ENCODE measurements at places on chromosomes 16 and 17.
A peak's percentile ranks its signal among the peaks of the same experiment; 100 is the strongest.

GRCh38 chr17:75738218-75738802 lies 17.1 kb downstream of the ITGB4 start:
- H3K27ac ChIP-seq: no peak overlapping the region
- no peaks in the 10 kb centered on the region for H3K4me1 ChIP-seq
- no peak overlapping the region for H3K4me3 ChIP-seq
- peaks cover 19% of the 10 kb centered on the region for H3K27me3 ChIP-seq
- no peak for DNase-seq

DNA sequence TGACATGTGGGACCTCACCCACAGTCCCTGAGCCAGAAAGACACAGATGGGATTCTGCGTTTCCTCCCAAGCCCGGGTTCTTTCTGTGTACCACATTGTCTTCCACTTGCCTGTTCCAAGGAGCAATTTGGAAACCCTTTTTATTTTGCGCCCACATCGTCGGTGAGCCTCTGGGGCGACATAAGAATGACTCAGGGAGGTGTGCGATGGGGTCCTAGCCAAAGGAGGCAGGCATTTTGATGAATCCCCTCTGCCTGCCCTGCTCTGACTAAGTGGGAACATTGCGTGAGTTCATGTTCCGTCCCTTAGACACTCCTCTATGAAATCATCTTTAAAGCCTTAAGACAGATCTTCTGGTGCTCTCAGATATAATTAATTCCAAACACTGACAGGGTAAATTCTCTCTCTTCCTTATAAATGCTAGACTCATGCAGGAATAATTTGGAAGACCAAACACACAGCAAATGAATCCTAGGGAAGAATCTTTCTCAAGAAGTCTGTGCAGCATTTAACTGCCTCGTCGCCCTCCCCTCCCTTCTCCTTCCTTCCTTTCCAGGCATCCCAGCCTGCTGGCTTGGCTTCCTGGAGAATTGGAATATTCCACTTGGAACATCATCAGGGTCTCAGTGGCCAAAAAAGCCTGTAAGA lies 52.7 kb upstream of the FOXF1 start:
- H3K4me3 ChIP-seq: no peak overlapping the region
- no peak for DNase-seq
- peaks cover 45% of the 10 kb centered on the region for H3K27me3 ChIP-seq
- H3K4me1 ChIP-seq: no peaks in the 10 kb centered on the region

DNA sequence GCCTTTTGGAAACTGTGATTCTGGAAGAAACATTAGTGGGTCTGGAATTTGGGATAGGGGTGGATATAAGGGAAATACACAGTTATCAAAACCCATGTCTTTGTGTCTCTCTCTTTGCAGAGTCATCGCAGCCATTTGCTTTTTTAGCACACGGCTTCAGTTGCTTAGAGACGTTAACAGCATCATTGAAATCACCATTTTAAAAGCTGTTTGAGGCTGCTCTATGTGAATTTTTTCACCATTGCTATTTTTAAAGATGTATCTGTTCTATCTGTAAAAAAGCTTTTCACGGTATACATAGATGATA lies 47.3 kb downstream of the OMG start:
- H3K36me3 ChIP-seq: peaks cover 15% of the 10 kb centered on the region
- DNase-seq: no peak
- no peaks in the 10 kb centered on the region for H3K4me1 ChIP-seq
- H3K27me3 ChIP-seq: no peaks in the 10 kb centered on the region

DNA sequence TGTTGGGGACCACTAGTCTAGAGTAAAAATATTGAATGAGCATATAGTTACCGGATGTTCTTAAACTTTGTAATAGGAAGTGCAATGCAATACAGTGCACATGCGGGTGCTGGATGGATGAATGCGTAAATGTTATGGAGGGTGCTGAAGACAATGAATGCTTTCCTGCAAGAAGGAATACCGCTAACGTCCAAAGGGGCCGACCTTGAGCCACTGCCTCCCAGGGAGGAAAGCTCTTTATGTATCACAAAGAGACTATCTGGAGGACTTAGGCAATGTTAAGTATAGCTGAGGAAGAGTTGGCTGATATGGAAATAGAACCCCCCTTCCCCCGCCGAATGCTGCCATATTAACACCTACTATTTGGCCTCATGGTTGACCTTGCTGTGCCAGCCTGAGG lies 27.5 kb upstream of the SHCBP1 start:
- no peak overlapping the region for H3K27ac ChIP-seq
- no peak overlapping the region for H3K4me3 ChIP-seq
- DNase-seq: no peak
- H3K36me3 ChIP-seq: no peaks in the 10 kb centered on the region
- no peaks in the 10 kb centered on the region for H3K4me1 ChIP-seq

- H3K4me1 ChIP-seq: no peaks in the 10 kb centered on the region
Observed at GRCh38 chr17:73205459-73205961, 12.7 kb downstream of the COG1 start.

DNA sequence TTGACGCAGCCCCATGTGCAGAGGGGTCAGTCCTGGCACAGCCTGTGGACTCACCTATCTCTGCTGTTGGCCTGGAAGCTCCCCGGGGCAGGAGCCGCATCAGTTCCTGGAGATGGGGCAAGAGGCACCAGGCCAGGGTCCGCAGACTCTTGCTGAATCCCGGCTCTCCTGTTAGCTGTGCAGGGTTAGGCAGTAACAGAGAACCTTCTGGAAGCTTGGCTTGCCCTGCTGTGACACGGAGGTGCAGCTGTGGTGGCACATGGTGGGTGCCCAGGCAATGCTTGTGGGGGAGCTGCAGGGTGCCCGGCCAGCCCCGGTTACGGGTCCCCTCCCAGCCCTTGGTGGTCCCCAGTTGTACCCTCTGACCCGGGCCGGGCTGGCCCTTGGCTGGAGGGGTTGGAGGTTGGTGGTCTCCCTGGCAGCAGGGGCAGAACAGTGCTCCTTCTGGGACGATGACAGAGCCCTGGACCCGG lies 26.0 kb upstream of the ZNF469 start:
- no peak for DNase-seq
- H3K4me3 ChIP-seq: no peak overlapping the region
- H3K36me3 ChIP-seq: no peaks in the 10 kb centered on the region
- H3K27me3 ChIP-seq: no peaks in the 10 kb centered on the region
- no peak overlapping the region for H3K27ac ChIP-seq

GRCh38 chr16:68658341-68658973 lies 13.3 kb downstream of the CDH3 start:
- no peaks in the 10 kb centered on the region for H3K36me3 ChIP-seq
- DNase-seq: no peak
- H3K27me3 ChIP-seq: no peaks in the 10 kb centered on the region
- H3K4me1 ChIP-seq: no peaks in the 10 kb centered on the region
- no peak overlapping the region for H3K27ac ChIP-seq
- no peak overlapping the region for H3K4me3 ChIP-seq

DNA sequence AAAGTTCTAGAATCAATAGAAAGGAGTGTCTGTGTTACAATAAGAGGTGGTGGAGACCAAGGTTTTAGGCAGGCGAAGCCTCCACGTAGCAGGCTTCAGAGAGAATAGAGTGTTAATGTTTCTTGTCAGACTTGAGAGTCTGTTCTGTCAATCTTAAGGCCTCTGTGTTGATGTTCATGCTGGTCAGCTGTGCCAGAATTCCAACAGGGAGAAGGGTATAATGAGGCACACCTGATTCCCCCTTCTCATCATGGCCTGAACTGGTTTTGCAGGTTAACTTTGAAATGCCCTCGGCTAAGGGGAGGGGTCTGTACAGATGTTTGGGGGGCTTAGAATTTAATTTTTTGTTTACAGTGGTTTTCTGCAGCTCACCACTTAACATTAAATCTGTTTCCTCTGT lies 46.0 kb downstream of the RNF112 start:
- H3K4me1 ChIP-seq: no peaks in the 10 kb centered on the region
- H3K4me3 ChIP-seq: no peak overlapping the region
- no peaks in the 10 kb centered on the region for H3K36me3 ChIP-seq
- no peak for DNase-seq

GRCh38 chr16:47829850-47830600 lies 325.8 kb downstream of the ABCC12 start:
- no peaks in the 10 kb centered on the region for H3K36me3 ChIP-seq
- no peaks in the 10 kb centered on the region for H3K4me1 ChIP-seq
- no peak overlapping the region for H3K27ac ChIP-seq
- no peak overlapping the region for H3K4me3 ChIP-seq
- H3K27me3 ChIP-seq: no peaks in the 10 kb centered on the region

GRCh38 chr17:45114117-45114932 lies 18.0 kb downstream of the PLCD3 start:
- no peak for DNase-seq
- H3K27ac ChIP-seq: peak overlapping the region; percentile 87
- no peak overlapping the region for H3K4me3 ChIP-seq
- no peaks in the 10 kb centered on the region for H3K27me3 ChIP-seq
- peaks cover 31% of the 10 kb centered on the region for H3K4me1 ChIP-seq
- H3K36me3 ChIP-seq: peaks cover 75% of the 10 kb centered on the region

- DNase-seq: no peak
- no peak overlapping the region for H3K4me3 ChIP-seq
- H3K36me3 ChIP-seq: peaks cover 23% of the 10 kb centered on the region
- H3K27ac ChIP-seq: no peak overlapping the region
Observed at GRCh38 chr17:41750862-41751261, 16.4 kb upstream of the HAP1 start.

GRCh38 chr16:87311387-87311786 lies 5.8 kb downstream of the C16orf95 start:
- no peaks in the 10 kb centered on the region for H3K36me3 ChIP-seq
- DNase-seq: no peak
- H3K4me3 ChIP-seq: no peak overlapping the region
- no peaks in the 10 kb centered on the region for H3K27me3 ChIP-seq
- no peaks in the 10 kb centered on the region for H3K4me1 ChIP-seq

GRCh38 chr17:61412143-61412859 lies 12.7 kb downstream of the TBX2 start:
- H3K27me3 ChIP-seq: no peaks in the 10 kb centered on the region
- peak overlapping the region; percentile 74 for H3K4me3 ChIP-seq
- DNase-seq: peak; percentile 70
- peaks cover 43% of the 10 kb centered on the region for H3K4me1 ChIP-seq
- peaks cover 12% of the 10 kb centered on the region for H3K36me3 ChIP-seq
- H3K27ac ChIP-seq: peak overlapping the region; percentile 98

GRCh38 chr16:81873843-81874752 lies 95.0 kb downstream of the PLCG2 start:
- H3K4me3 ChIP-seq: no peak overlapping the region
- H3K36me3 ChIP-seq: no peaks in the 10 kb centered on the region
- H3K27ac ChIP-seq: no peak overlapping the region
- H3K27me3 ChIP-seq: no peaks in the 10 kb centered on the region

DNA sequence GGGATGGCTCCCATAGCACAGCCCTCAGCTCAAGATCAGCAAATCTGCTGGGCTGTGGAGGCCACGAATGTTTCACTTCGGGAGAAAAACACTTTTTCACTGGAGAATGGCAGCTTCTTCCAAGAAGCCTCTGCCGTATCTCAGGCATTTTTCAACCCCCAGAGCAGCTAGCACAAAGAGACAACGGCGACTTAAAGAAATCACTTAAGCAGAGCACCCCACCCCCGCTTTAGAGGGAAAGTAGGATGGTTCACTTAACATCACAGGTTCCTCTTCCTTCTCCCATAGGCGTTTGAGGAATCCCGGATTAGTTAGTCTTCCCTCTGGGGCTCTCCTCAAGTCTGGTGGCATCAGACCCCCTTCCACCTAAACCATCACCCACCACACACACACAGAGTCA lies 27.6 kb downstream of the CYB561 start:
- H3K36me3 ChIP-seq: peaks cover 2% of the 10 kb centered on the region
- no peaks in the 10 kb centered on the region for H3K27me3 ChIP-seq
- DNase-seq: no peak
- H3K27ac ChIP-seq: no peak overlapping the region
- no peak overlapping the region for H3K4me3 ChIP-seq
- H3K4me1 ChIP-seq: no peaks in the 10 kb centered on the region

DNA sequence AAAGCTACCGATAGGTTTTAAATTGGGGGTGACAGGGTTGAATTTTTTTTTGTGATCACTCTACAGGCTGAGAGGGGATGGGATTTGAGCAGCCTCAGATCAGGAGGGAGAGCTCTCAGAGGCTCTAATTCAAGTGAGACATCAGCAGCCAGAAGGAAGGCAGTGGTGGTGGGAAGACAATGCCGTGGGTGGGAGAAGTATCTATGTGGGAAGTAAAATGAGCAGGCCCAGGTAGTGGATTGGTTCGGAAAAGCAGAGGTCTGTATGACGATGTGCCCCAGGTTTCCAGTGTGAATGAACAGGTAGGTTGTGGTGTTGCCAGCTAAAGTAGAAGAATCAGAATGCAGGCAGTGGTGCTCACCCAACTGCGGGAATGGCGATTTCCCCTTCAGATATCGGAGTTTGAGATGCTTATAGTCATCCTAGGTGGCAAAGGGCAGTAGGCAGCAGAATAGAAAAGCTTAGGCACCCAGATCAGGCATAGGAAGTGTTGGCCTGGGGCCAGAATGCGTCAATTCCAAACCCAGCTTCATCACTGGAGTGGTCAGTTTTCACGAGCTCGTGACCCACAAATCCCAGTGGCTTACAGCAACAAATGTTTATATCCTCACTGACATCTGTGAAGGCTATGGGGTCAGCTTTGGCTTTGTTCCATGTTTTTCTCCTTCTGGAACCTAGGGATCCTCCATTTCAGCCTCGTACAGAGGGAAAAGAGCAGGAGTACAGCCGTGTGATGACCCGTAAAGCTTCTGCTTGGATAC lies 24.0 kb downstream of the MEOX1 start:
- DNase-seq: no peak
- no peak overlapping the region for H3K4me3 ChIP-seq

- H3K4me3 ChIP-seq: no peak overlapping the region
- H3K27ac ChIP-seq: no peak overlapping the region
- H3K36me3 ChIP-seq: no peaks in the 10 kb centered on the region
- DNase-seq: no peak
Observed at GRCh38 chr17:14095631-14096030, 26.3 kb downstream of the COX10 start.

GRCh38 chr17:47889734-47890529 lies 6.1 kb upstream of the SP2 start:
- no peaks in the 10 kb centered on the region for H3K4me1 ChIP-seq
- no peaks in the 10 kb centered on the region for H3K27me3 ChIP-seq
- no peak overlapping the region for H3K4me3 ChIP-seq

DNA sequence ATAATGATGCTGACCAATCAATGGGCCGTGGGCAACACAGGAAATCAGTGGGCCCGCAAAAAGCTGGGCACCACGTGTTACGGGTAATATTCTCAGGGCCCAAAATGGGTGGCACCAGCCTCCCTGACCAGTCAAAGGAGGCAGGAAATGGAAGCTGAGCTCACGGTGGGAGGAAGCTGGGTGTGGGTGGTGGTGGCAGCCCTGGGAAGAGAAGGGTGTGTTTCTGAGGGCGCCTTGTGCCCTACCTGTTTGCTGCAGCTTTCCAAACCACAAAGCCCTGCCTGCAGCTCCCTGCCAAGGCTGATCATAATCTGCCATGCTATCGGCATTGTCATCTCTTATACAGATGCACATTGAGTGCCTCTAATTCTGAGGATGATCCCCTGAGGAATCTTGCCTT lies 457.9 kb downstream of the SLC39A11 start:
- H3K36me3 ChIP-seq: no peaks in the 10 kb centered on the region
- DNase-seq: no peak
- H3K4me3 ChIP-seq: no peak overlapping the region
- no peaks in the 10 kb centered on the region for H3K27me3 ChIP-seq

GRCh38 chr16:4372578-4373355 lies 1.1 kb downstream of the VASN start:
- peaks cover 65% of the 10 kb centered on the region for H3K4me1 ChIP-seq
- no peaks in the 10 kb centered on the region for H3K36me3 ChIP-seq
- peak overlapping the region; percentile 97 for H3K4me3 ChIP-seq
- H3K27ac ChIP-seq: peak overlapping the region; percentile 93

All from tibial artery (tissue), 4 donors.